ENCODE measurements at places on chromosomes 11 and 22.

GRCh38 chr11:125935056-125935455, 10.8 kb upstream of the VSIG10L2 start:
- no peak for DNase-seq

DNA sequence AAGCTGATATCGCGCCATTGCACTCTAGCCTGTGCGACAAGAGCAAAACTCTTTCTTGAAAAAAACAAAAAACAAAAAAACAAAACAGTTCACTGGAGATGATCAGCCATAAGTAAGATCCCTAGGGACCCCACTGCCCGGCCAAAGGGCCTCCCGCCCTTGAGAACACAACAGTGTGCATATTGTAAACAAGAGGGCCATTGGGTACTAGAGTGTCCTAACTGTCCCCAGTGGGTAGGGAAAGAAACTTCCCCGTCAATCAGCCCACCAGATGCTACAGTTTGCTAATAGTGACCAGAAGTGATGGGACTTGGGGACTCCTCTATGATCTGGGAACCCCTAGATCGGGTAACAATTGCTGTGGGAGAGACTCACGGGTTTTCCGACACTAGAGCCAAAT, 3.7 kb upstream of the ACY3 start:
- DNase-seq: no peak

GRCh38 chr11:35916270-35916669, 27.6 kb upstream of the LDLRAD3 start:
- no peak for DNase-seq

DNA sequence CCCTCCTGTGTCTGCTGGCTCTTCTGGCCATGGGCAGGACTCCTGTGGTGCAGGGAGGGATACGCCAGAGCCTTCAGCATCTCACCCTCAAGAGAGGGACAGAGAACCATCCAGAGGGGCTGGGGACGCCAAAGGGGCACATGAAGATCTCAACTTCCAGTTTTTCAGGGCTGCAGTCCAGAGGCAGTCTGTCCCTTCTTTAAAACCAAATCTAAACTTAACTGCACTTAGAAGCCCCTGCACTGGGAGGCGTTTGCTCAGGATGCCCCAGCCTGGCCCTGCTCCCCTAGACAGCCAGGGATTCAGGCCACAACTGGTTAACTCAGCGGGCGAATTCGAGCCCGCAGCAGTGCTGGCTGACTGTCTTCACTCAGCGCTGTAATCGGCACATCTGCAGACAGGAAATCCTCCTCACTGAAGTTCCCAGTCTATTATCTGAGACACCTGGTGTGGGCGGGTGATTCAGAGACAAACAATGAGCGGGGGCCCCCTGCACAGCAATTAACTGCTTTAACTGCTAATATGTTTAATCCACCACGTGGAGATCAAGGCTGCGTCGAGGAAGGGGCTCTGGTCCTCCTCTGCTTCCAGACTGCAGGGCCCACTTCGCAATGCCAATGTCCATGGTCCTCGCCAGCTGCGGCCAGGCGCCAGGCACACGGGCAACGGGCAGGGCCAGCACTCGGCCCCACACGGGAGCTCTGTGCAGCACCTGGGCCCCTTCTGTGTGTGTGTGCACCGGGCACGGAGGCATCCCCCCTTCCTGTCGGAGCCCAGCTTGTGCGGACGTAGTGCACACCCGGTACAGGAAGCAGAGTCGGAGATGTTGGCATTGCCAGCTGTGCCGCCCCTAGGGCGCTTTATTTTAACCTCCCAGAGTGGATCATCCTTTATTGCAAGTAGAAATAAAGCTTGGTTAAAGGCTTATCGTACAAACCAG, 36.9 kb upstream of the GNB1L start:
- DNase-seq: no peak

DNA sequence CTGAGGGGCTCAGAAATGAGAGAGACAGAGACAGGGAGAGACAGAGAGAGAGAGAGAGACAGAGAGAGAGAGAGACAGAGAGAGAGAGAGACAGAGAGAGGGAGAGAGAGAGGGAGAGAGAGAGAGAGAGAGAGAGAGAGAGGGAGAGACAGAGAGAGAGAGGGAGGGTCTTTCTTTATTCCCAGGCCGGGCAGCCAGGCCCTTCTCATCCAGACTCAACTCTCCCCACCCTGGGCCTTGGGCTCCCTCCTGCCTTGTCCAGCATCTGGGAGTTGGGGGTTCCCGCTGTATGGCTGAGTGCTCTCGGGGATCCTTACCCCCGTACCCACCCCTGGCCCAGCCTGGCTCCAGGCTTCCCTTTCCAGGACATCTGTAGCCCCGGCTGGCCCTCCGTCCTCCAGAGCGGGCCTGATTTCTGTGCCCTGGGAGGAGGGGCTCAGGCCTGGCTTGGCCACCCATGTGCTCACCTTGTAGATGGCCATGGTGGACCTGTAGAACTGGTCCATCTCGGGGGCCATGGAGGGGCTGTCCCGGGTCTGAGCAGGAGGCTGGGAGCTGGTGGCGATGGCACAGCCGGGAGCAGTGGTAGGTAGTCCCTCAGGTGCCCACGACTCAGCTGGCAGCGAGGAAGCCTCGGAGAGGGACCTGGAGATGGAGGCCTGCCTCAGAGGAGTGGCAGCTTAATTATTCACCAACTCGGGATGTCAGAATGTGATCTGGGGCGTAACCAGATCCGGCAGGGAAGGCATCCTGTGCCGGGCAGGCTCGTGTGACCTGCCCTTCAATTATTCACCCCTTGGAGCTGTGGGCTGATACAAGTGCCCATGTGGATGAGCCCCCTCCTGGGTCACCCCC, at the start of gene BAIAP2L2:
BAIAP2L2 (minus strand) TSS at position 677 of the 855 bp plus-strand sequence; CDS start at position 518, 159 bp downstream.
- DNase-seq: no peak

- DNase-seq: peak; percentile 5
Measured at GRCh38 chr11:113906038-113906437, 1.4 kb downstream of the HTR3B start.

DNA sequence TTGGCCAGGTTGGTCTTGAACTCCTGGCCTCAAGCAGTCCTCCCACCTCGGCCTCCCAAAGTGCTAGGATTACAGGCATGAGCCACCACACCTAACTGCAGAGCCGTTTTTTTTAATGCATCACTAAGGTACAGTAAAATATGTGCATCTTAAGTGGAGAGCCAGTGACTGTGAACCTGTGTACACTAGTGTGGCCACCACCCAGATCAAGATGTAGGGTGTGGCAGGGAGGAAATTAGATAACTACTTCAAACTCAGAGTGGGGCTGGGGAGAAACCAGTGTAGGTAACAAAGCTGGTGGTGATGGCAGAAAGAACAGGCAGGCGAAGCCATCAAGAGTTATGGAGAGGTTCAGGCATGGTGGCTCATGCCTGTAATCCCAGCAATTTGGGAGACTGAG, 14.4 kb downstream of the SNAP29 start:
- no peak for DNase-seq

DNA sequence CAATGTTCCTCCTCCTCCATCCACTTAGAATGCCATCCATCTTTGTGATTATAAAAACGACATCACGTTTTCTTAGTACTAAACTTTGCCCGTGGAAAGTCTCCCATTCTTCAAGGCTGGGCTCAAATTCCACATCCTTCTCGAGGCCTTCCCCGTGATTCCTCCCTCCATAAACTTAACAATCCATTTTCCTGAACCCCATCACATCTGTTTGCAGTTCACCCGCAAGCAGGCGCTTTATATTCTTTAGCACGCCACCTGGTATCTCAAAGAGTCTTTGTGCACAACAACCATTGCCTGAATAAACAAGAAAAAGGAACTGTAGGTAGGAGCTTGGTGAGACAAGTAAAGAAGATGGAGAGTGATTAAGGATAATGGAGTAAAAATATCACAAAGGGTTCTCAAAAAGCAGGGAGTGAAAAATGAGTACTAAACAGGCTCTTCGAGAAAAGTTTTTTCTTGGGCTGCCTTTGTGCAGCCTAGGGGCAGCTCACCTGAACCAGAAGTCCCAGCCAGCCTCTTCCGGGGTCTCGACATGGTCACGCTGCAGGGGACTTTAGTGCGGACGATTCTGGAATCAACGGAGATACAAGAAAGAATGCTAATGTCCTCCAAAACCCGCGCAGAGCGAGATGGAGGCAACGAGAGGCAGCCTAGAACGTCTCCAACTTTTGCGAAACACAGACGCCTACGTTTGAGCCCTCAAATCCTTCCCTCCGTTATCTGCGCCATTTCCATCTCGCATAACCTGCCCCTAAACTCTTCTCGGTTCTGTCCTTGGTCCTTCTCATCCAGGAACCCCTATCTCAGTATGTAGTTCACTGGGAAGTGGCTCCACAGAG, 585 bp downstream of the THYN1 start:
- no peak for DNase-seq

- DNase-seq: no peak
Measured at GRCh38 chr11:44927174-44927661, 23.5 kb downstream of the TP53I11 start.

DNA sequence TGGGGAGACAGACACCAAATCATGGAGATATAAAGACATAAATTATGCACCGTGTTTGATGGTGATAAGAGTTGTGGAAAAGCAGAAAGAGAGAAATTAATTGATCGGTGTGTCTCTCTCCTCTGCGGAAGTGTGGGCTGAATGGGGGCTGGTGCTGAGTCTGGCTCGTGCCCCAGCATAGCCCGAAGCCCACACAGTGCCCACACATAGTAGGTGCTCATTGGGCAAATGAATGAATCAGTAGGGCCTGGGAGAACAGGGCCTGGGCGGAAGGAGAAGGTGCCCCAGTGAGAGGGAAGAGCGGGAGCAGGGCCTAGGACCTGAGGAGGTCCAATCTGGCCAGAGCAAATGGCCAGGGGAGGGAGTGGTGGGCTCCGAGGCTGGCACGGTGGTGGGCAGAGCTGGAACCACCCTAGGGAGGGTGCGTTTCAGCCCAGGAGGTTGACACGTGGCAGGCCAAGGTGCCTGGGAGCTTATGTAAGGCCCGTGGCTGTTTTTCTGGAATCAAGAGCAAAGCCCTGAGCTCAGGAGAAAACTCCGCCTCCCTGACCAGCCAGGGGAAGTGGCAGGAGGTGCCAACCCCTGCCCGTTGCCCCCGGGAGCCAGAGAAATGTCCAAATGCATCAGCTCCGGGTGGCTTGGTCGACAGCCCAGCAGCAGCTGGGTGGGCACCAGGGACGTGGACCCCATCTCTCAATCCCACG, 2.1 kb upstream of the CACNA1I start:
- DNase-seq: no peak
